ENCODE measurements at places on chromosomes 12 and 14.
A peak's percentile ranks its signal among the peaks of the same experiment; 100 is the strongest.

DNA sequence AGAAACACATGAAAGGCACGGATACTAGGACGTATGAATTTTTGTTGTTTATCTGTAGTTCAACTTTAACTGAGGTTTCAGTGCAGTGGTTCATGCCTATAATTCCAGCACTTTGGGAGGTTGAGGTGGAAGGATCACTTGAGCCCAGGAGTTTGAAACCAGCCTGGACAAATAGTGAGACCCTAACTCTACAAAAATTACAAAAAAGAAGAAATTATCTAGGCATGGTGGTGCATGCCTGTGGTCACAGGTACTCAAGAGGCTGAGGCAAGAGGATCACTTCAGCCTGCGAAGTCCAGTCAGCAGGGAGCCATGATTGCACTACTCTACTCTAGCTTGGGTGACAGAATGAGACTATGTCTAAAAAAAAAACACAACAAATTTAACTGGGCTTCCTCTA is 8.0 kb downstream of the KRT6B start:
- DNase-seq = no peak

DNA sequence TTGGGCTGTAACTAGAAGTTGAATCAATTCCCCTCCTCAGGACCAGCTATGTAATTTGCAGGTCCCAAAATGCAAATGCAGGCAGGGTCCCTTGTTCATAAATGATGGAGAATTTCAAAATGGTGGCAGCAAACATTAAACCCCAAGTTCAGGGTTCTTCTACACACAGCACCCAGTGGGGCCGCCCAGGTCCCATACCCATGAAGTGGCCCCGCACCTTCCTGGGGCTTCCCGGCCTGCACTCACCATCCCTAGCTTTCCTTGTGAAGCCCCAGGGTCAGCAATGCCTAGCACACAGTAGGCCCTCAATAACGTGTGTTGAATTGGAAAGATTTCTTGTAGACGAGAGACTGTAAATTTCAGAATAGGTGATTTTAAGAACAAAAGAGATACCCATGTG is 76.0 kb downstream of the NTF3 start:
- DNase-seq = no peak

DNA sequence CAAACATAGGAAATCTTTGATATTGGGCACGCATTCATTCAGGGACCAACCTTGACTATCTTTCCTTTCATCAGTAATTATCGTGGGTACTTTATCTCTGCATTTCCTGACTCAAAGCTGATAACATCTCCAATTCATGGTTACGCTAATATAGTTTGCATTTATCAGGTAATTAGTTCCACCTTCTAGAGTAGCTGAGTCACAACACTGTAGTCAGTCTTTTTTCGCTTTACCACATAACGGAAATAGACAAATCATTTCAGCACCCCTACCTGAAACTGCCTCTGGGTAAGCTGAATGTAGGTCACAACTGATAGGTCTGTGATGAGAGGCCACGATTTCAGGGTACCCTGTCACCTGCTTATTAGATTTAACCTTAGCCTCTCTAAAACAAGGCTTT is 36.7 kb upstream of the IL22 start:
- DNase-seq = no peak

- DNase-seq = peak; percentile 65
These were observed 325.8 kb upstream of the DIO3 start for GRCh38 chr14:101235335-101236103.

- peak; percentile 22 for DNase-seq
These were observed 252.3 kb downstream of the EFCAB11 start for GRCh38 chr14:89702073-89702875.

DNA sequence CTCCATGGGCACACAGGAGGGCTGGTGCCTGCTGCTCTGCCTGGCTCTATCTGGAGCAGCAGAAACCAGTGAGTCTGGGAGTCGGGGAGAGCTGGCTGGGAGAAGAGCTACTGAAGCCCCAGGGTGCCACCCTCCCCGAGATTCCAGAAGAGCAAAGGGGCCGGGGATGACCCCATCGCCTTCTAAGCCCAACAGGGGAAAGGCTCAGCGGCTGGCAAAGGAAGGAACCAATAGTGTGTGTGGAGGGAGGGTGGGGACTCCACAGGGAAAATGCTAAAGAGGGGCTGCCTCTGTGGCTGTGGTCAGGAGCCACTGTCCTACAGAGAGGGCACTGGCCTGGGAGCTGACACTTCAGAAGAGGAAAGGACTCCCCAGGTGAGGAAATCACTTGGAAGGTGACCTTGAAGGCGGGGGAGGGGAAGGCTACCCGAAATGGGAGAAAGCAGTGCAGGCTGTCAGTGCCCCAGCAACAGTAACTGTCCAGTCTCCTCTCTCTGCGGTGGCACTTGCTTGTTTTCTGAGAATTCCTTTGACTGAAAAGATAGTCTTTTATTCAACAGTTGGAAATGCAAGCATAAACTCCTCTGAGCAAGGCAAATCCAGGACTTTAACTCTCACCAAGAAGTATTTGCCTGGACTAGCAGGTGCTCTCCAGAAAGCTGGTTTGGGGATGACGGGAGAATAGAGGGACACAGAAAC is 552 bp downstream of the TAPBPL start:
- peak; percentile 68 for DNase-seq

DNA sequence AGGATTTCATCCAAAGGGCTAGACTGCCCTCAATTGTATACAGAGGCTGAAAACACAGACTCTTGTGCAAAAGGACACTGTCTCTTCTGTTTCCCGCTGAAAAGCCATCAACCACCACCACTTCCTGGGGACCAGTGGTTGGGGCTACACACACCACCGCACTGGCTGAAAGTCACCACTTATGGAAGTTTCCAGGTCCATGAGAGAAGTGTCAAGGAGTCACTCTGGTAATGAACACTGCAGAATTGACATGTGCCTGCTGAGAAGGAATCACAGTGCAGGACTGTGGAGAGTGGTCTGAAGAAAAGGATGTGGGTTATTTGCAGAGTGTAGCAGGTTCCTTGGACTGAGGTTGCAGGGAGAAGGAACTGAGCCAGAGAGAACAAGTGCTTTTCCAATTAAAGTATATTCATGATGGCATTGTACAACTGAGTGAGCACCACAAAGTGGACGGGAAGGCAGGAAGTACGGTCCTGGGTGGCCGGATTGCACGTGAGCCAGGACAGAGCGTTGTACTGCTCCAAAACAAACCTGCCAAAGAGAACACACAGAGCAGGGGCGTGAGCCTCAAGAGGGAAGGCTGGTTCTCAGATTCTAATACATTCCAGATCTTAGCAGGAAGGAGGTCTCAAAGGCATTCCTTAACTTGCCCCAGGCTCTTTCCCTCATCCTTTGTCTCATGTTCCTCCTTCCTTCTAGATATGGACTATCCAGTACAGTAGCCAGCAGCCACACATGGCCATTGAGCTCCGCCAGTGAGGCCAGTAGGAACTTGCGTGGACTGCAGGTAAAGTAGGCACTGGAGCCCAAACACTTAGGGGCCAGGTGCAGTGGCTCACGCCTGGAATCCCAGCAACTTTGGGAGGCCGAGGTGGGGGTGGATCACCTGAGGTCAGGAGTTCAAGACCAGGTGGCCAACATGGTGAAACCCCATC is 316.4 kb downstream of the MED13L start:
- DNase-seq = no peak

GRCh38 chr14:61476754-61477410 is 155.5 kb downstream of the PRKCH start:
- peak; percentile 48 for DNase-seq

- DNase-seq = no peak
These were observed 1.6 kb downstream of the PYM1 start for GRCh38 chr12:55925870-55926737.

- no peak for DNase-seq
These were observed 155.7 kb downstream of the DPF3 start for GRCh38 chr14:72738161-72738611.

Measured in transverse colon (tissue), 4 donors.